Cerebellar cortex (tissue), 1 donor: ENCODE measurements at places on chromosomes 7 and 10.

- DNase-seq: no peak
Measured at GRCh38 chr10:84452003-84452402, 123.6 kb downstream of the CCSER2 start.

DNA sequence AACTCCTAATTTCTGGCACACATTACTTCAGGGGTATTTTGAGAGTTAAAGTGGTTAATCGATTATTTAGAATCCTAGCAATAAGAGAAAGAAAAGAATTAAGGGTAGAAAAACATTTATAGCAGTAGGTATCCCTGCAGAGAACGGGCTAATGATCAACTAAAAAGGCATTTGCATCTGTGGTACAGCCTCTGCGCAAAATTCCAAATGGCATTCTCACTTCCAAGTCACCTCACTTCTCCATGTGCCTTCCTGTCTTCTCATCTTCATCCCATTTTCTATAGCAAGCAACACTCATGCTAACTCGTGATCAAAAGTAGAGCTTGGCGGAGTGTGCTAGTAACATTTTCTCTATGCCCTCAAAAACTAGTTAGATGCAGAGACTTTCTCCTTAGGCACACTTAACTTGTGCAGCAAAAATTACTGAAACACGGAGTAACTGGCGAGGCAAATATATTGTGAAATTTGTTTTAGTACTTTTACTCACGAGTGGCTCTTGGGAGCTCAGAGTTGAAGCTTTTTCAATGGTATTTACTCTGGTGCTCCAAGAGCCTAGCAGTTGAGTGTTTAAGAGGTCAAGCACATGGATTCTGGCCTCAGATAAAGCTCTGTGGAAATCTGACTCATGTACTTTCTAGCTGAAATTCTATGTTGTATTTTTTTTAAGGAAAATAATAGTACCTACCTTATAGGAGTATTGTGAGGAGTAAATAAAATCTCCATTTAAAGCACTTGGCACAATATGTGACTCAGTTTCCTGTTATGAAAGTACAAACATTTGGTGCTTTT, 65.1 kb downstream of the MET start:
- no peak for DNase-seq

- no peak for DNase-seq
Measured at GRCh38 chr10:93995598-93996271, 2.0 kb downstream of the PLCE1 start.

DNA sequence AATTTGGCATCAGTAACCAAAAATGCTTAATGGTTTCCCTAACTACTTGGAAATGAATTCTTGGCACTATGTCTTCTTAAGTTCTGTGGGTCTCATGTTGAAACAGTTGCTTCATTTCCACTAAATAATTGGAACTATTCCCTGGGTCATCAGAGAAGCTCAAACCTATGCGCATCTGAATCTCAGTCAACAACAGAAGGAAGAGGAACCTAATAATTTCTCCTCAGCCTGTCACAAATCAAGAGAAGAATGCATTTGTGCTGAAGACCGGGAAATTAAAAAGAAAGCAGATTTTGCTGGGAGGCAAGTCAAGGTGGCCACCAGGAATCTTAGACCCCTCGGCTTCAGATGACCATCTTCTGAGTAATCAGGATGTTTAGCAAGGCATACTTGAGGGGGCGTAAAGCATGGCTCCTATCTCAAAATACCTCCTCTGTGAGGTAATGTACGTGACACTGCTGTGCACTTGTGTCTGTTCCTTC, 41.4 kb downstream of the TOMM7 start:
- DNase-seq: no peak

DNA sequence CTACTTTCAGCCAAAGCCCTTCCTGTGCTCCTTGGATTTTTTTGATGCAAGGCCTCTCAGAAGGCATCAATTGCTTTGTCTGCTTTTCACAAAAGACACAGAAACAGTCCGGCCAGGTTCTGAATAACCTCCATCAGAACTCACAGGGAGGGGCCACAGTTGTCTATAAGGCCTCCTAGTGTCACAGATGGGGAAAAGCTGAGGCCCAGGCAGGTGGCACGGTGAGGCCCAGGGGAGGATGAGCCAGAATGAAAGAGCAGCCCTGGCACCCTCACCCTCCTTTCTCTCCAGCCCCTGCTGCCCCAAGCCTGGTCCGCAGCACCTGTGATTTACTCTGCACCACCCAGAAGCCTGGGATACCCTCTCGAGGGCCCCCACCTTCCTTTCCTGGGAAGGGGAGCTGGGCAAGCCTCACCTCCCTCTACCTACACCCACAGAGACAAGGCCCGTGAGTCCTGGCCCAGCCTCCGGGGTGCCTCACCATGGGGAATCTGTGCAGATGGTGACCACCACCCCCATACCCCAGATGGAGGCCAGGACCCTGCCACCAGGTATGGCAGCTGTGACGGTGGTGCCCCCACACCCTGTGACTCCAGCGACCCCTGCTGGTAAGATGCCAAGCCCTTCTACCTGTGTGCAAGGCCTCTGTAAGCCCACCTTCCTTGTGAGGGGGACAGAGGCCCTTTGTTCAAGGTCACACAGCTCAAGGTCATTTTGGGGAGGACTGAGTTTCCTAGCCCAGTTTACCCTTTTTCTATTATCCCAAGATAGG, 26.2 kb upstream of the ZNF467 start:
- DNase-seq: peak; percentile 39

GRCh38 chr10:24952143-24952706, at the start of gene PRTFDC1:
PRTFDC1 (minus strand) TSS chr10:24952606; CDS start chr10:24952575, 31 bp downstream.
- DNase-seq: peak; percentile 39

GRCh38 chr10:97539523-97540200, 32.9 kb upstream of the ANKRD2 start:
- no peak for DNase-seq

- no peak for DNase-seq
Measured at GRCh38 chr7:45509222-45509621, 64.9 kb upstream of the ADCY1 start.

DNA sequence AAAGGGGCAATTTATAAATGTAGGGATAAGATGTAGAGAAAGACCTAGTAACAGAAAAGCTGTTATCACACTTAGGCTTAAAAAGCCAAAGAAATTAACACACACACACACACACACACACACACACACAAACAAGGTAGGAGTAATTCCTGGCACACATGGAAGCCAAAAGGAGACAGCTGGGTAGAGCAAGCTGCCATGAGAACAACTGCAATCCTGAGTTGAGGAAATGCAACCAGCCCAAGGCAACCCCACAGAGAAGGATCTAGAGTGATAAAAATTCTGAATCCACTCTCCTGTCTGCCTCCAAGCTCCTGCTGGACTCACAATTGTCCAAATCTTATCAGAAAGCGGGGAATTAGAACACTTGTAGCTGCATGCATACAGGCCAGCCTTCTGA, 229.1 kb upstream of the DGKB start:
- no peak for DNase-seq

DNA sequence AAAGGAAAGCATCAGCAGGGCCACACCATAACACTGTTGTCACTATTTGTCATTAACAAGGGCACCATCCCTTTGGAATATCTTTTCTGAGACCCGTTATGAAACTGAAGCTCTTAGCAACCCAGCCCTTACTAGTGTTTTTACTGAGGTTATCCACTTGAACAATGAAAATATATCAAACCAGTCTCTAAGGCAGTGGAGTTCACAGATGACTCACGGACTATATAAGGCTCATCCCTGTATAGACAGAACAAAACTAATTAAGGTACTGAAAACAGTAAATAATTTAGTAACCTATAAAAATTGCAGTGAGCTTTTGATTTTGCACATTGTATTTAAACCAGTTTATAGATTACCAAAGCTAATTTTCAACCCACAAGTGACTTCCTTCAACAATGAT, 196.0 kb downstream of the ELAPOR2 start:
- no peak for DNase-seq

- DNase-seq: peak; percentile 18
Measured at GRCh38 chr10:69242852-69243212, 22.7 kb downstream of the HKDC1 start.

GRCh38 chr7:11754123-11754522, 77.9 kb downstream of the THSD7A start:
- no peak for DNase-seq

GRCh38 chr7:101273206-101273605, 28.3 kb upstream of the FIS1 start:
- no peak for DNase-seq

- DNase-seq: no peak
Measured at GRCh38 chr10:106189292-106189691, 975.2 kb downstream of the SORCS1 start.

DNA sequence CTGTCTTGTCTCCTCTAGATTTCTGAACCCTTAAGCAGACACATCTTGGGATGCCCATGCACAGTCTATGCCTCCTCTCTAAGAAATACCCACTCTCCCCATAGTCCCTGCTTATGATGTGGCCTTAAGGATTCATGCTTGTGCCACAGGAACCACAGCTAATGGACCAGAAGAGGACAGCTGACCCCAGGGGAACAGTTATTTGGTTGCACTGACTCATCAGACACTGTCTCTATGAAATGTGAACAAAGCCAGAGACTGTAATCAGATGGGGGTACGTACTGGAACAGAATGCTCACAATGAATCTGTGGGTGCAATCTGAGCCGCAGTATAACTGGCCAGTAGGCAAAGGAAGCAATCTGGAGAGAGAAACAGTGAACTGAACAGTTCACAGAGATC, 121.9 kb downstream of the USP6NL start:
- DNase-seq: no peak

DNA sequence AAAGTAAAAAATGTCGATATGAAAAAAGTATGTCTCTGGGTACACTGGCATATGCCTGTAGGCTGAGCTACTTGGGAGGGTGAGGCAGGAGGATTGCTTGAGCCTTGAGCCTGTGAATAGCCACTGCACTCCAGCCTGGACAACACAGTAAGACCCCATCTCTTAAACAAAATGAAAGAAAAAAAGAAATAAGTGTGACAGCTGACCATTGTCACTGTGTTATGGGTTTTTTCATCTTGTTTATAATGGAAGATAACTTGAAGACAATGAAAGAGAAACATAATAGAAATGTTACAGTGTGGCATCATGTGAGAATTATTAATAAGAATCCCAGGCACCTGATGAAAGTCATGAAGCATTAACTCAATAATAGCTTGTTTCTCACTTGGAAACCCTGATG, 75.0 kb downstream of the APBB1IP start:
- DNase-seq: no peak

GRCh38 chr7:69412331-69413146, 185.7 kb upstream of the AUTS2 start:
- no peak for DNase-seq

- no peak for DNase-seq
Measured at GRCh38 chr10:113453351-113453750, 99.5 kb upstream of the HABP2 start.

- DNase-seq: no peak
Measured at GRCh38 chr7:47670729-47671128, 88.8 kb upstream of the TNS3 start.

DNA sequence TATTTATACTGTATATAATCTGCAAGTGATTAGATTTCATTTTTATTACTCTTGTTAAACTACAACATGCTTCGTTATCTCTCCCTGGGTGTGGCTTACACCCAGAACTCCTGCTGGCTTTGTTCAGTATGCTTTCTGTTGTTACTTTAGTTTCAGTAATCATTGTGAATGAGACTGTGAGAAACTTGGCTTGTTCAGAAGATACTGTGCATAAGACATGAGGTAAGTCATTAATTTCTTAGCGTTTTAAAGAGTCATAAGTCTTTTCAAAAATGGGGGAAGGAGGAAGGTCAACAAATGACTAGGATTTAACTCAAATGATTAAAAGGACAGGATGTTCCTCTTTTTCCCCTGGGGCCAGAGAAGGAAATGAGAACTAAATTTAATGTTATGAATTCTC, 11.6 kb upstream of the ADD3 start:
- DNase-seq: no peak

GRCh38 chr7:2185715-2186114, 47.0 kb downstream of the MAD1L1 start:
- no peak for DNase-seq

- DNase-seq: peak; percentile 11
Measured at GRCh38 chr10:113096128-113096996, 146.3 kb downstream of the TCF7L2 start.

DNA sequence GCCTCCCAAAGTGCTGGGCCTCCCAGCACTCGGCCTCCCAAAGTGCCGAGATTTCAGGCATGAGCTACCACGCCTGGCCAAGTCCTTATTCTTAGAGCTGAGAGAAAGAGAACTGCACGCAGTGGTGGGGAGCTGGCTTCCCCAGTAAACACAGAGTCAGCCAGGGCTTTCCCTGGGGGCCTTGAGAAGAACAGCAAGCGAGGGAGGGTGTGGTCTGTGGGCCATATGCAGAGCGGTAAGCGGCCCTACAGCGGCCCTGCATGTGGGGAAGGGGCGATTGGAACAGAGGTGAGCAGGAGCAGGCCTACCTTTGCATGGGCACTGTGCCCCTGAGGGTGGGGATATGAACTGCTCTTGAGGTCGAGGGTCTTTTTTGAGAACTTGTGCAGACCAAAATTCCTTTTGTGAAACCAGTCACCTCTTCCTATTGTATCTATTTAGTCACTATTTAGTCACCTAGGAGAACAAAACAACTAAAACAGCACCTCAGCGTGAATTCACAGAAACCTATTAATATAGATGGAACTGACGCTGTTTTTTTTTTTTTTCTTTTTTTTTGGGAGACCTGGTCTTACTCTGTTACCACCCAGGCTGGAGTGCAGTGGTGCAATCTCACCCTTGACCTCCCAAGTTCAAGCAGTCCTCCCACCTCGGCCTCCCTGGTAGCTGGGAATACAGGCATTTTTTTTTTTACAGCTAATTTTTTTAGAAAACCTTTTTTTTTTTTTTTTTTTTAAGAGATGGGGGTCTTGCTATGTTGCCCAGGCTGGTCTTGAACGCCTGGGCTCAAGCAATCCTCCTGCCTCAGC, 36.9 kb upstream of the SH2D4B start:
- no peak for DNase-seq

DNA sequence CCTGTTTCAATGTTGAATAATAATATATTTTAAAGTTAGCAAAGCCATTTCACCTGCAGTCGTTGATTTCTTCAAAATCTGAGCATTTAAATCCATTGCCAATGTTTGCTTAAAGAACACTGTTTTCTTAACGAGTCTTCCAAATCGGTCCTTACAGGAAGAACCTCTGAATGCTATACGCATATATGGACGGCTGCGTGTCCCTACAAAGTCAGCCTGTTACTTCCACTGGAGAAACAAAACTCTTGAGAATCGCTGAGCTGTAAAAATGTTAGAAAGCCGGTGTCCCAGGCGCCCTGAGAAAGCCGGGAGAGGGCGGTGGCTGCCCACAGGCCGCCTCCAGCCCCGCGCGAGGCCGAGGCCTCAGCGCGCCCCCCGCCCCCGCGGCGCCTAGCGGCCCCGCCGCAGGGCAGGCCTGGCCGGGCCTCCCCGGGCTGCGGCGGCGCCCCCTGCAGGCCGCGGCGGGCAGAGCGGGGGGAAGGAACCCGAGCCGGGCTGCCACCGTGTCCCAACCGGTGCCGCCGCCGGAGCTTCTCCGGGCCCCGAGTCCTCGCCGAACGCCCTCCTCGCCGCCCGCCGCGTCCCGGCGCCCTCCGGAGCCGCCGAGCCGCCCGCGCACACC, at the start of gene FHIP2A:
Gene FHIP2A, plus strand, starts transcription at position 488 of the 622 bp plus-strand sequence. CDS start 299 bp downstream, outside the sequence.
- DNase-seq: peak; percentile 49

GRCh38 chr7:118153551-118154177, 30.3 kb upstream of the LSM8 start:
- DNase-seq: peak; percentile 23
